ENCODE measurements at places on chromosomes 4 and X.

DNA sequence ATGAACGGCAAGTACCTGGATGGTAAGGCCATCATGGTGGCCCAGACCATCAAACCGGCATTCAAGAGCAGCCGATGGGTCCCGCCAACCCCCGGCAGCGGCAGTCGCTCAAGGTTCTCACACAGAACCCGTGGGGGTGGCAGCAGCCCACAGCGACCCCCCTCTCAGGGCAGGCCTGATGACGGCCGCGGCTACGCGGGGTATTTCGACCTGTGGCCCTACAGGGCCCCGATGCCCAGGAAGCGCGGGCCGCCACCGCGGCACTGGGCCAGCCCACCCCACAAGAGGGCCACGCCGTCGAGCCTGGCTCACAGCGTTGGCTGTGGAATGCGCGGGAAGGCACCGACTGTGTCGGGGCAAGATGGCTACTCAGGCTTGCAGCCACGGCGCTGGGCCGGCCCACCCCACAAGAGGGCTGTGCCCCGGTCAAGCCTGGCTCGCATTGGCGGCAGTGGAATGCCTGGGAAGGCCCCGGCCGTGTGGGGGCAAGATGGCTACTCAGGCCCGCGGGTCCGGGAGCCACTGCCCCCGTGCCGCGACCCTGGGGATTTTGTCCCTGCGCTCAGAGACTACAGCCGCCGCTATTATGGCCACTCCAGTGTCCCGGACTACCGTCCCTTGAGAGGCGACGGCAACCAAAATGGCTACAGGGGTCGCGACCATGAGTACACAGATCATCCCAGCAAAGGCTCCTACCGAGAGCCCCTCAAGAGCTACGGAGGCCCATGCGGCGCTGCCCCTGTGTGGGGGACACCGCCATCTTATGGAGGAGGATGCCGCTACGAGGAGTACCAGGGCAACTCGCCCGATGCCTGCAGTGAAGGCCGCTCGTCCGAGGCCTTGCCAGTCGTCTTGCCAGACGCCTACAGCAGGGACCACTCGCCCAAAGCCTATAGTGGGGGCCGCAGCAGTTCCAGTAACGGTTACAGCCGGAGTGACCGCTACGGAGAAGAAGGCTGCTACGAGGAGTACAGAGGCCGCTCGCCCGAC is 731 bp downstream of the RBMXL3 start:
- no peak for DNase-seq

DNA sequence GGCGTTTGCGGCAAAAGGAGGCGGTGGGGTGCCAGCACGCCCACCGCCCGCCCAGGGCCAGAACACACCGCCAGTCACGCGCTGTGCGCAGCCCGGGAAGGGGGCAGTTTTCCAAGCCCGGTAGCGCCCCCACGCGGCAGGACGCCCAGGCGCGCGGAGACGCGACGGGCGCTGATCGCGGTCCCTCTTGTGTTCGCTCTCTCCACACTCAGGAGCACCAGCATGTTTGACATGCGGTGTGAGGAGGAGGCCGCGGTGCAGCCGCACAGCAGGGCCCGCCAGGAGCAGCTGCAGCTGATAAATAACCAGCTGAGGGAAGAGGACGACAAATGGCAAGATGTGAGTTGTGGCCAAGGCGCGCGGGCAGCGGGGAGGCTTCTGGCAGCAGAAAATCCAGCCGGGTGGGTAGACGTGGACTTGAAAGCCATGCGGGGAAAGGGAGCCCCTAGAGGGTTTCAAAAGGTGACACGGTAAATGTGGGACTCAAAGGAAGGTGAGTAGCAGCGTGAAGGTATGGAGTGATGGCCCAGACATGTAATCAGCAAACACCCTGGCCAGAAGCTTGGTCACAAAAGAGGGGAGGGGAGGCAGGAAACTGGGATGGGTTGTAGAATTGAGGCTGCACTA is 104.1 kb downstream of the PHOX2B start:
- DNase-seq: no peak

- DNase-seq: no peak
Observed at GRCh38 chrX:117987373-117987772, 129.2 kb downstream of the KLHL13 start.

DNA sequence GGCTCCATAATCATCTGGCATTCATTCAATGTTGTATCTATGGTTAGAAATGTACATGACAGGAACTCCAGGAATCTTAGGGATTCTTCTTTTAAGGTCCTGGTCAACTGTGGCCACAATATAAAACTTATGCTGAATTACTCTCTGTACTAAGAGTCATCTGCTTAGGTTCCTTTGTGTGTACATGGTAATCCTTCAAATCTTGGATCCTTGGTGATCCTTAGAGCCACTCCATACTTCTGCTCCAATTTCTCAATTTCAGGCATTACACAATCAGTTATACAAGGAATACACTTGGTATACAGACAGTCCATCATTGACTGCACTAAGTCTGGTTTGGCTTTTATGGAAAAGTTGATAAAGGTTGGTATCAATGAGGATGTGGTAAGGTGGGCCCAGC is 5.8 kb downstream of the SRD5A3 start:
- no peak for DNase-seq

DNA sequence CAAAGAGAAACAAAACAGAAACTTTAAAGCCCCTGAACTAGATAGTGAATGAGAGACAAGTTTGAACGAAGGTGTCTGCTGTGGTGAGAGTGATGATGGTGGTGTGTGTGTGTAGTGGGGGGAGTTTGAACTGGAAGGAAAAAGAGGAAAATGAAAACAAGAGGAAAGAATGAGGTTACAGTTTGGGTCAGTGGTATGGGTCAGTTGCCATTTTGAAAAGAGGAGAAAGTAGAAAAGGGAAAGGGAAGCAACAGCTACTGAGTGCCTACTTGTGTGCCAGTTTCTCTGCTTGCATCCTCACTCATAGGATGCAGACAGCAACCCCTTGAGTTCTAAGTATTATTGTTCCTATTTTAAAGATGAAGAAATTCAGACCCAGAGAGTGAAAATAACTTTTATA is 26.0 kb downstream of the NHSL2 start:
- no peak for DNase-seq

- DNase-seq: no peak
Observed at GRCh38 chr4:154507156-154507555, 15.6 kb upstream of the DCHS2 start.

GRCh38 chrX:77795124-77795523 is 9.1 kb upstream of the ATRX start:
- DNase-seq: no peak

- DNase-seq: no peak
Observed at GRCh38 chr4:87321888-87322287, 794 bp downstream of the HSD17B13 start.

- no peak for DNase-seq
Observed at GRCh38 chr4:38591617-38592337, 72.2 kb upstream of the KLF3 start.

GRCh38 chrX:105765691-105766090 is 56.6 kb upstream of the NRK start:
- DNase-seq: no peak

DNA sequence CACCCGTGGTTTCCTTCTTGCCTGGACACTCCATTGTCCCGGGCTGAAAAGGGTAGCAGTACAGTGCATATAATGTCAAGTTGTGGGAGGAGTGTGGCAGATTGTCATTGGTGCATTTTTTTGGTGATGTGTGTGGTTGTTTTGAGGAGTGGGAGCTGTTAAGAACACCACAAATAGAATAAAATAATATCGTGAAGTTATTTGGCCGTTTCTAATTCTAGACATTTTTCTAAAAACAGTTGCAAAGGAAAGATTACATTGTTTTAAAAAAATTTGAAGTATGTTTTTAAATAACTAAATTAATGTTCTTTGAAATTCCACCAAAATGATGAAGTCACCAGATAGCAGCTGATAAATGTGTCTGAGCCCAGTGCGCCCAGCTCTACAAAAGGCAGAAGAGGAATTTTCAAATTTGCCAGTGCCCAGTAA is 1.3 kb downstream of the PKD2 start:
- DNase-seq: no peak

DNA sequence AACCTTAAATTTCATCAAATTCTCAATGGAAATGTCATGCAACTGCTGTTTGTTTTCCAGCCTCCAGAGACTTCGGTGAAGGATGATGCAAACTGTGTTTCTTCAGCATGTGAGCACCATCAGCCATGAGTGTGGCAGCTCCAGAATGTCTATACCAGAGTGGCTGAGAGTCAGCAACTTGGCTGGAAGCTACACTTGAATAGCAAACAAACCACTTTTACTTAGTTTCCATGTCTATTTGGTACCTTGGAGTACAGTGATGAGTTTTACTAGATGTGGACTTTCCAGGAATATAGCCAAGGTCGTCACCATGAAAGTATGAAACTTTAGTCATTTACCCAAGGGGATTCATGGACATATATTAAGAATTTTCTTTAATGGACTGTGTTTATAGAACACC is 4.3 kb upstream of the IL21 start:
- DNase-seq: no peak

DNA sequence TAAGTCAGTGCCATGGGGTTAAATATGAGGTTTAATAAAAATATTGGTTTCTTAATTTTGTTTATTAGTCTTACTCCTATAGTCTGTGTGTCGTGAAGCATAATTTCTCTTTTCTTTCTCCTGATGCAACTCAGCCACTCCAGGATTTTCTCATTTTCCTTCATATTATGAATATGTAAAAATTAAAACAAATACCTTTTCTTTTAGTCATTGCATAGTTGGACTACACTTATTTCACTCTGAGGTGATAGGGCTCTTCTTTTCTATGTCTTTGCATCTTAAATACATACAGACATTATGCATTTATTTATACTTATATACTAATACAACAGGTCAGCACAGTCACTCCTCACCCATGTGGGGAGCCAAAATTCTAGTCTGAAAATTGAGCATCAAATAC is 19.1 kb downstream of the GALNT7 start:
- DNase-seq: no peak

DNA sequence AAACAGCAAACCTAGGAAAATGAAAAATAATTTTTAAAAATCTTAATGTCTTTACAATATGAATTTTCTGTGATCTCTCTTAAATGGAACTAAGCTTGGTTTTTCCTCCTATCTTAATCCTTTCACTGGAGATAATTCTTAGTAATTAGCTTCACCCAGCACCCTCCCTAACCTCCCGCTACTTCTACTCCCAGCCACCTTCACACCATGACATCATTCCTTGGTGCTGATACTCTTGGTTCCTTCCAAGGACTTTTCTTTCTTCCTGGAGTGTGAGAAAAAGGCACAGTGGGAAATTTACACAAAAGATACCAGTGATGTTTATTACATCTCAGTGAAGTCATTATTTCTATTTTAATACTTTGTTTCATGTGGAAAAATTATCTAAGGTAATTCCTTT is 163.6 kb upstream of the PLAC1 start:
- no peak for DNase-seq

- no peak for DNase-seq
Observed at GRCh38 chr4:86302251-86302650, 57.6 kb downstream of the MAPK10 start.

- DNase-seq: no peak
Observed at GRCh38 chr4:80074069-80074468, 1.0 kb upstream of the ANTXR2 start.

DNA sequence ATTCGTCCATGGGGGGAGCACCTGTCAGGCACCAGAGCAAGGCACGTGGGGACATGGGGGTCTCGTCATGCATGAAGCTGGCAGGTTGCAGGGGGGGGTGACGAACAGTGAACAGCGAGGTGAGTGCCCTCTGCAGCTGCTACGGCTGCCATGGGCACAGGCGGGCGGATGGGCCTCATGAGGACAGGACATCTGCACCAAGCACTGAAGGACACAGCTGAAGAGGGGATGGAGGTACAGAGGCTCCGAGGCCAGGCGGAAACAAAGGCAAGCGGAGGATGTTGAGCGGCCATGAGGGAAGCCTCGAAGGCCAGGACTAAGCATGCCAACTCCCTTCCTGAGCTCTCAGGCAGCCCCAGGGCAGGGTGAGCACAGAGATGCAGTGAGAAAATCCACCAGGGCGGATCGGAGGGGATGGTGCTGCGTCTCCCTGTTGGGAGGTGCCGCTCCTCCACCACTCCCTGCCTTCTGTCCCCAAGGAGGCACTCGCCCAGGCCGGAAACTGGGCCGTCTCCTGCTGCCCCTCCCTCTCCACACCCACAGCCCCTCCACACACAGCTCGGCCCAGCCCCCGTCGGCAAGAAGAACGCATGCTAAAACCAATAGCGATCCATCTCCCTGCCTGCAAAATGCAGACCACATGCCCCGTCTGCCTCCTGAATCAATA is 24.6 kb downstream of the ABLIM2 start:
- no peak for DNase-seq

DNA sequence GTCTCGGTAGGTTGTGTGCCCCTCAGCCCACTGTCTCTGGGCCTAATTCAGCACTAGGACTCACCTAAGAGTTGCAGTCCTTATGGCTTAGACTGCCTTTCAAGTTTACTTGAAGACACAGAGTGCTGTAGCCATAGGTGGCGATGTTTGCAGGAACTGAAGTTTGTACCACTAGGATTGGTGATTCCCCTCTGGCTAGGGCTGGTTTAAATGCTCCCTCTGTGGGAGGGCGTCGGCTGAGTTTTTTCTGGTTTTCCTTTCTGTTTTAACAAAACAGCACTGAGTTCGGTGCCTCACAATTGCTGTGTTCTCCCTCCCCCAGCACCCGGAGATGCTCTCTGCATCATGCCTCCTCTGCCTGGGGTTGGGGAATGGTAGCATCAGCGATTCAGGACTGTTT is 480.9 kb downstream of the PCDH11X start:
- DNase-seq: no peak

DNA sequence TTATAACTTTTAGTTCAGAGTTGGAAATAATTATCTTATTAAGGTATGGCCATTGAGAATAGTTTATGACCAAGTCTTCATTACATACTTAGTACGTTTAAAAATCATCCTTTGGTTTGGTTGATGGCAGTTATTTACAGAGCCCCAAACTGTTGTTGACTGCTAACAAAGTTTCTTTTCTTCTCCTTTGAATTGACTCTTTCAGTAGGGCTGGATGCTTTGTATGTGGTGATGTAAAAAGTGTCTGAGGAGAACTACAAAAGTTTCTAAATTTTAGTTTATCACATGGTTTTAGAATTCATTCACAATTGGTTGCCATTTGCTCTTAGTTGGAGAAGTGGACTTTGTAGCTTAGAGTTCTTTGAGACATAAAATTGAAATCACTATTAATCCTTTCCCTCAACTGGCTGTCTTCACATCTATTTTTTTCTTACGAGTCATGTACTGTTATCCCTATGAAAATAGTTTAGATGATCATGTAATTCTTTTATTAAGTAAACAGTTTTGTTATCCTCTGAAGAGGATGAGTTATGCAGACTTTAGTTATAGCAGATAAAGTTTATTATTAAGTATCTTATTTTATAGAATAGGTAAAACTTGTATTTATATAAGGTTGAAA is 14.8 kb downstream of the PTPN13 start:
- DNase-seq: no peak

- DNase-seq: no peak
Observed at GRCh38 chr4:17494258-17495190, 17.4 kb downstream of the QDPR start.

DNA sequence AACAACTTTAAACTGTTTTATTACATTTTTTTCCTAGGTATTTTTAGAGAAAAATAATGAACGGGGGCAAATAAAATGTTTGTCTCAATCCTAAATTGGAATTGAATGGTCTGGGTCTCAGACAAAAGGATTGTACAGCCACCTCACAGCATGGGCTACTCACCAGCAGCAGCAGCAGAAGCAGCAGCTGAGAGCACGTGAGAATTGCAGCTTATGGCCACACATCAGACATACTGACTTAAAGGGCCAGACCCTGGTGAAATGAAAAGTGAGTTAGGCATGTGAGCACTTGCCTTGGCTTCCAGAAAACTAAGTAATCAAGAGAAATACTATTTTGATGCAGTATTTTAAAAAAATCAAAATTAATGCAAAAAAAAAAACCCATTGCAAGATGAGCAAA is 56.6 kb downstream of the AASDH start:
- DNase-seq: no peak

All from activated CD4-positive, alpha-beta T cell treated with anti-CD3 and anti-CD28 coated beads for 1 hour (primary cell).